ENCODE measurements at places on chromosomes 16 and 17. TPM values are rescaled to one million over a fixed set of nuclear protein-coding genes. Genes with fewer than 3 reads are reported as not detected.
A peak's percentile ranks its signal among the peaks of the same experiment; 100 is the strongest.

GRCh38 chr17:31391496-31391949 lies at the start of gene RAB11FIP4:
RAB11FIP4 (plus strand) TSS chr17:31391675; CDS start chr17:31391853, 178 bp downstream.
- DNase-seq = peak; percentile 64

PYCARD gene
- total RNA-seq = 14.5 TPM

DNA sequence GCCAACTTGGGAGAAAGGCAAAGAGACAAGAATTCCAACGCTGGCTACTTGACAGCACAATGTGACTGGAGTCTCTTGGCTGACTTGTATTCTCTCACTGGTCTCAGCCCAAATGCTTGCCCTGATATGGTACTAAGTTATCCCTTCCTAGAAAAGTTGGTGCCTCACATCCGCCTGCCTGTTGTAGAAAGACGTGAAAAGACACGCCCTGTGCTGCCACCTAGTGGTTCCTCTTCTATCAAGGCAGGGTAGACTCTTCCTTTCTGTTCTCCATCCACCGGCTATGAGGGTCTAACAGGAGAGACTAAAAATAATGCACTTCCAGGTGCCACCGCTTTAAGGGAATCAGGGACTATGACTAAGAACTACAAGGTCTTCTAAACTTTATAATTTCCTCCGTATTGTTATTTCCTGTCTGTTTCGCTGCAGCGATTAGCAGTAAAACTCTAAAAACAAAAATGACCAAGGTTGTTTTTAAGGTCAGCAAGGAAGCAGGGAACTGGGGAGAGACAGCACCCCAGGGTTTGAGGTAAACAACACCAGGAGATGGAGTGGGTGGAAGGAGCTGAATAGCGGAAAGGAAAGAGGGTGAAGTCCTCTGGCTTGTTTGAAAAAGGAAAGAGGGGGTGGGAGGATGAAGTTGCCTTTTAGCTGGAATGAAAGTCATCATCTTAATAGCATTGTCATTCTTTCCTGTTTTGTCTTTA lies 109.5 kb downstream of the YPEL2 start:
- peak; percentile 86 for DNase-seq

DNA sequence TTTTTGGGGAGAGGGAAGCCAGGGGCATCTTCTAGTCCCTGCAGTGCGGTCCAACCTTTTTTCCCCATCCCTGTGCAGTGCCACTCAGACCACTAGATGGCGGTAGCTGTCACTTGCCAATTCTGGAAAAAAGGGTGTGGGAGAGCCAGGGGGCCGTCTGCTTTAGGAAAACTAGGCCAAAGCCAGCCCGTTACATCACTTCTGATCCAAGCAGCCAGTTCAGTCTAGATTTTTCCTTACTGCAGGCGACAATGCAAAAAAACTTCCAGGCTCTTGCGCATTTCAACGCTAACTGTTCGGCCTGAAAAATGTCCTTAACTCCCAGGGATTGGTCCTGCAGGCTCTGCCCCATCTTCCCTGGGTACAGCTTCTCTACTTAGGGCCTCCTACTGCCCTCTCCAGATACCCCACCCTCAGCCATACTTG lies 69.2 kb upstream of the CES5A start:
- DNase-seq = peak; percentile 77

DNA sequence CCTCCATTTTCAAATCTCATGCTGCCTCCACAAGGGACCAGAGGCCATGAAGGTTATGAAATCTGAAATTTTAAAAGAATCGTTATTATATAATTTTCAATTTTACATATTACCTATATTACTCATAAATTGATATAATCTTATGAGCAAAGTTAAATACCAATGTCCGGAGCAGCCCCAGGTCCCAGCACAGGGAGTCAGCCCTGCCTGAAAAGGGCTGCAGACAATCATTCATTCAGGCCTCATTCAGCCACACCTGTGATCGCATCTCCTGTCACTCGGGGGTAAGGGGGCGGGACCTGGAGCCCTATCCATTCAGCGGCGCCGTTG lies 172.5 kb downstream of the AHSP start:
- DNase-seq = no peak

DNA sequence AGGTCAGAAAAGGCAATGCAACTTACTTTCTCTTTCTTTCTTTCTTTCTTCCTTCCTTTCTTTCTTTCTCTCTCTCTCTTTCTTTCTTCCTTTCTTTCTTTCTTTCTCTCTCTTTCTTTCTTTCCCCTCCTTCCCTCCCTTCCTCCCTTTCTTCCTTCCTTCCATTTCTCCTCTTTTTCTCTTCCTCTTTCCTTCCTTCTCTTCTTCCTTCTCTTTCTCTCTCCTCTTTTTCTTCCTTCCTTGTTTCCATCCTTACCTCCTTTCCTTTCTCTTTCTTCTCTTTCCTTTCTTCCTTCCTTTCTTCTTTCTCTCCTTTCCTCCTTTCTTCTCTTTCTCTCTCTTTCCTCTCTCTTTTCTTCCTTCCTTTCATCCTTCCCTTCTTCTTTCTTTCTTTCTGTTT lies 819.8 kb upstream of the SOX9 start:
- DNase-seq = no peak

DNA sequence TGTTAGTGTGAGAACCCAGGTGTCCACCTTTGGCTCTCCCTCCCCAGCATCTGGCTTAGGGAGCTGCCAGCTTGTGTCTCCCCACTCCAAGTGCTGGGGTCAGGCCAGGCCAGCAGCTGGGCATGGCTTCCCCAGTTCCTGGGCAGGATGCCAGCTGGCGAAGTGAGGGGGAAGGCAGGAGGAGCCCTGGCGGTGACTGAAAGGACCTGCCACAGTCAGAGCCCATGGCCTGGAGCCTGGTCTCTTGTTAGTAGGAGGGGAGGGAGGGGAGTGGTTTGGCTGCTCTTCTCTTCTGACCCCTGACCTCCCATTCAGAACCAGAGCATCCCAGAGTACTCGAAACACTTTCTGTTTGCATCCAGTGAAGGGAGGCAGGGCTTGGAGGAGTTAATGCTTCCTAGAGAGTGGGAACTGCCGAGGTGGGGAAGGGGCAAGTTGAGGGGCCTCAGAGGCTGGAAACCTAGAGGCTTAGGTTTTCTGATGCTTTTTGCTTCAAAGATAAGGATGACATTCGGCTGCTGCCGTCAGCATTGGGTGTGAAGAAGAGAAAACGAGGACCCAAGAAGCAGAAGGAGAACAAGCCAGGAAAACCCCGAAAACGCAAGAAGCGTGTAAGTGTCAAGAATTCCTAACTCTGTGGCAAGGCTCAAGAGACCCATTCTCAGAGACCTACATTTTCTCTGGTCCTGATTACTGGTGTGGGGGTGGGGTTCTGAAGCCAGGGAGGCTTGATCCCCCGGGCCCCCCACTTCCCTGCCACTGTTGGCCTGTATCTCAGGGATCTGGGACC lies 772 bp downstream of the CHD3 start:
- peak; percentile 79 for DNase-seq

PAQR4 gene
- total RNA-seq = 23.8 TPM

DNA sequence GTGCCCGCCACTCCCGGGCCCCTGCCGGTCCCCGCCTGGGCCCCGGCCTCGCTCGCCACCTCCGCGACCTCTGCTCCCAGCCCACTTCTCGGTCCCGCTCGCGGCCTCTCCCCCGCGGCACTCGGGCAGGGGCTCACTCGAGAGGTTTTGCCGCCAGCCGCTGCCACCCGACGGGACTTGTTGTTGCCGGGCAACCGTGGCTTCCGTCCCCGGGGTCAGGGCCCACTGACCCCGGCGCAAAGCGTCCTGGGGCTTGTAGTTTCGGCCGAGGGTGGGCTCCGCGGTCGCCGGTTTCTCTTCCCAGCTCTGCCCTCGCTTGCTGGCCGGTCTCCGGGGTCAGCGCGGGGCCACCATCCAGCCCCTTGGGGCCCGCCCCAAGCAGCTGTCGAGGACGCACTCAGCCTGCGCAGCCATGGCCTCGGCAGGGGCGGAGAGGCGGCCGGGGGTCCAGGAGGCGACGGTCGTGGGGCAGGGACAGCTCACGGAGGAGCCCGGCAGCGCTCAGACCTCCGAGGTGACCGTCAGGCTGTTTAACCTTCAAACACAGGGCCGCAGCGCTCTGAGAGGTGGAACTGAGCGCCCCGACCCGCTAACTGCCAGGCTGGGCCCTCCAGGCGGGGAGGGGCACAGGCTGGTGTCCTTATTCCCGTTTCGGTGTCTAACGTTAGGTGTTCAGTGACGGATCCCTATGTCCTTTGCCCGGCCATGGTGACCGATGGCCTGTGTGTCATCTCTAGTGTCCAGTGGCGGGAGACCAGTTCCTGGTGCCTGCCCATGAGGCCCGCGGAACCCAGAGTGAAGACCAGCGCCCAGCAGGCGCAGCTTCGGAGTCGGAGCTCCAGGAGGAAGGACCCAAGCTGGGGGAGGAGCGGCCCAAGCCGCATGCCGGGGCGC lies at the start of the genes C16orf86 and ENKD1:
C16orf86 (plus strand) TSS at position 256 of the 894 bp plus-strand sequence; CDS start at position 413, 157 bp downstream.
ENKD1 (minus strand) TSS at position 192 of the 894 bp plus-strand sequence. CDS start 308 bp downstream, outside the sequence.
- DNase-seq = no peak

GRCh38 chr16:2178321-2179106 lies 17.9 kb downstream of the CASKIN1 start:
- no peak for DNase-seq

DNA sequence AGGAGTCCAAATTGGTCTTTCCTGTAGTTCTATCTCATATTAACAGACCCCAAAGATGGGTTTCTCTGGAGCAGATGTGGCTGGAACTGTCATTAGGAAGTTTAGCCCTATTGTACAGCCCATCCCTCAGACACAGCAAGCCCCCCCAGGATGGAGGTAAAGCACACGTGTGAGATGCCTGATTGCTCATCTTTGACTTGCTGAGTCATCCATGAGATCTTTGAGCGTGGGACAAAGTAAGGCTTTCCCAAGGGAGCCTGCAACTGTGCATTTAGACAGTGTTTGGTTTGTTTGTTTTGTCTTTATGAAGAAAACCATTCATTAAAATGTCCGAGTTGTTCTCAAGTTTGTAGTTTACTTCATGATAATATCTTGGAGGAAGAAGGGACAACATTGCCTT lies 145.3 kb upstream of the CDH13 start:
- DNase-seq = no peak

DNA sequence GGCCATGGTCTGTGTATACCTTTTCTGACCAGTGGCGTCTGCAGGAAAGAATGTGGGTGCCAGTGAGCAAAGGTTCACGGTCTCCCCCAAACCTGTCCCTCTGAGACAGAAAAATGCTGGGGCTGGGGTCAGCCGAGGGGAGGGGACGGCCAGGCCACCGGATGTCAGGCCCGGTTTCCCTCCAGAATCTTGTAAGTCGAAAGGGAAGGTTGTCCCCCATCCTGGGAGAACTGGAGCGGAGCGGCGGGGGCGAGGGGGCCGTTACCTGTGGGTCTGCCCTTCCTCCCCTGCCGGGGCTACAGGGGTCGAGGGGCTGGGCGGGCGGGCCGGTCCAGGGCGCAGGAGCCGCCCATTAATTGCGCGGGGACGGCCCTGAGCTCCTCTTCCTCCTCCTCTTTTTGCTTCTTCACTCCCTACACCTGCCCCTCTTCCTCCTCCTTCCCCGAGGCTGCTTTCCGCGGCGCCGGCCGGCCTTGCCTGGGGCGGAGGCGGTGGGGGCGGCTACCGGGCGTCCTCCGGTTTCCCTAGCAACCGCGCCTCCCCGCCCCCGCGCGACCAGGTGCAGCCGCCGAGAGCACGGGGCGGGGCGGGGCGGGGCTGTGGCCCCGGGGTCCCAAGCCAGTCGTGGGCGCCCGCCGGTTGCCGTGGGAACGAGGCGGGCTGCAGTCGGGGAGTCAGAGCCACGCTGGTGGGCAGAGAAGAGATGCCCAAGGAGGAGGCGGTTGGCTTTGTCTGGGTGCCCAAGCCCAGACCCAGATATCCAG lies at the start of gene MARCHF10:
MARCHF10 (minus strand) TSS at position 503 of the 764 bp plus-strand sequence. CDS start 6,579 bp downstream, outside the sequence.
- DNase-seq = no peak

ABCC6 gene
- total RNA-seq = 10.4 TPM

KRT17 gene
- 3,327 TPM for total RNA-seq

- DNase-seq = no peak
Measured at GRCh38 chr16:2966043-2966807, 2.1 kb downstream of the KREMEN2 start.

DNA sequence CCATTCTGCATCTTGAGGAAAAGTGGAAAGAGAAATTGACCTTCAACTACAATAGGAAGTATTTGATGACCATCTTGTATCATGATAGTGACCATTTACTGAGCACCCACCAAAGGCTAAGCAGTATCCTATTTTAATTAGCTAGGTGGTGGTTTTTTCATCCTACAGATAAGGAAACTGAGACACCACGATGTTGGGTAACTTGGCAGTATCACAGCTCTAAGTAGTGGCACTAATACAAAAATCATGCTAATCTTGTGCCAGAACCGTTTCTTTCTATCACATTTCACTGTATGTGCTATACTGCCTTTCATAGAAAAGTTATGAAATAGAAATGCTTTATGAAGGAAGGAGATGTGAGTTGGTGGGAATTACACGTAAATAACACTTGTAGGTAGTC lies 2.3 kb downstream of the EVI2B start:
- DNase-seq = no peak

- no peak for DNase-seq
Measured at GRCh38 chr17:77819497-77819896, 139.0 kb upstream of the TNRC6C start.

CDK12 gene
- 60.7 TPM for total RNA-seq

DNA sequence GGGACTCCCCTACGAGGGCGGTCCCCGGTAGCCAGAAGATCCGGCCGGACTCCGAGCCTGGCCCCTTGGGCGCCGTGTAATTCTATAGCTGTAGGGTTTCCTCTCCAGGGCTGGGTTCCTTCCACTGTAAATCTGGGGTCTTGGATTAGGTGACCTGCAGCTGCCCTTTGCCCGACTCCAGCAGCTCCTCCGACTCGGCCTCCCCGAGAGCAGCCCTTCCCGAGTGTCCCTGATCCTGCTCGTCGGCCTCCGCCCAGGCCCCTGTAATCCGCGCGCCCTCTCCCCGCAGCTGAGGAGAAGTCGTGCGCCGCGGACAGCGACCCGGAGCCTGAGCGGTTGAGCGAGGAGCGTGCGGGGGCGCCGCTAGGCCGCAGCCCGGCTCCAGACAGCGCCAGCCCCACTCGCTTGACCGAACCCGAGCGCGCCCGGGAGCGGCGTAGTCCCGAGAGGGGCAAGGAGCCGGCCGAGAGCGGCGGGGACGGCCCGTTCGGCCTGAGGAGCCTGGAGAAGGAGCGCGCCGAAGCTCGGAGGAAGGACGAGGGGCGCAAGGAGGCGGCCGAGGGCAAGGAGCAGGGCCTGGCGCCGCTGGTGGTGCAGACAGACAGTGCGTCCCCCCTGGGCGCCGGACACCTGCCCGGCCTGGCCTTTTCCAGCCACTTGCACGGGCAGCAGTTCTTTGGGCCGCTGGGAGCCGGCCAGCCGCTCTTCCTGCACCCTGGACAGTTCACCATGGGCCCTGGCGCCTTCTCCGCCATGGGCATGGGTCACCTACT lies 5.5 kb downstream of the TBX2 start:
- DNase-seq = no peak

GRCh38 chr17:63275318-63275970 lies 170.7 kb downstream of the CYB561 start:
- DNase-seq = no peak

- no peak for DNase-seq
Measured at GRCh38 chr16:471353-472198, 46.1 kb downstream of the RAB11FIP3 start.

- no peak for DNase-seq
Measured at GRCh38 chr17:72354071-72354470, 233.3 kb downstream of the SOX9 start.

AOC3 gene
- total RNA-seq = 1.5 TPM

DNA sequence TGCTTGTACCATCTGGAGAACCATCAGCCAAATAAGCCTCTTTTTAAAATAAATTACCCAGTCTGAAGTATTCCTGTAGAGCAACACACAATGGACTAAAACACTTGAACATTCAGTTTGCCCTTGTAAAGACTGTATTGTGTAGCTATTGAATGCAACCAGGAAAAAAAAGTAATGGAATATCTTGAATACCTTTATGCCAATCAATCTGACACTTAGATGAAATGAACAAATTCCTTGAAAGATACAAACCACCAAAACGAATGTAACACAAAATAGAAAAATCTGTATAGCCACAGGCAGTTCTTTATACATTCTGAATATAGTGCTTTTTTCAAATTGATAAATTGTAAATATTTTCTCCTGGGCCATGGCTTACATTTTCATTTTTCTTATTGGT lies 63.3 kb upstream of the KCNJ16 start:
- DNase-seq = no peak
